ENCODE measurements at places on chromosomes 1 and 21. TPM values are rescaled to one million over a fixed set of nuclear protein-coding genes. Genes with fewer than 3 reads are reported as not detected.

- DNase-seq: no peak
Observed at GRCh38 chr1:88237058-88237457, 447.0 kb upstream of the PKN2 start.

GRCh38 chr1:206021626-206022365 is 1.9 kb downstream of the CTSE start:
- DNase-seq: no peak

The KRTAP10-2 gene
- total RNA-seq: not detected

The DLGAP3 gene
- 0.44 TPM for total RNA-seq

DNA sequence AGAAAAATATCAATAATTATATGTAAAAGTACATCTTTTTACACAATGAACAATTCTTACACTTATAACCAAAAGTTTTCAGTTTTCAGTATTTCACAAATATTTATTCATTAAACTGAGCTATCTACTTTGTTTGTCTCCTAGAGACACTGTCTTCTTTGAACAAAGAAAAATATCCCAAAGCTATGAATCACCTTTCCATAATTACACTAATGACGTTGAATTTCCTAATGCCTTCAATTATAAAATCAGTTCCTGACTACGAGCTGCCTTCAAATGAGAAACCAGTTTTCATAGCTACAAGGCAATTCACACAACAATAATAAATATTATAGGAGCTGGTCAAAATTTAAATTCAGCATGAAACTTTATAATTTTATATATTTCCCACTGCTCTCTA is 201.8 kb upstream of the BRINP3 start:
- no peak for DNase-seq

GRCh38 chr1:15178571-15179484 is 25.3 kb downstream of the TMEM51 start:
- DNase-seq: no peak

DNA sequence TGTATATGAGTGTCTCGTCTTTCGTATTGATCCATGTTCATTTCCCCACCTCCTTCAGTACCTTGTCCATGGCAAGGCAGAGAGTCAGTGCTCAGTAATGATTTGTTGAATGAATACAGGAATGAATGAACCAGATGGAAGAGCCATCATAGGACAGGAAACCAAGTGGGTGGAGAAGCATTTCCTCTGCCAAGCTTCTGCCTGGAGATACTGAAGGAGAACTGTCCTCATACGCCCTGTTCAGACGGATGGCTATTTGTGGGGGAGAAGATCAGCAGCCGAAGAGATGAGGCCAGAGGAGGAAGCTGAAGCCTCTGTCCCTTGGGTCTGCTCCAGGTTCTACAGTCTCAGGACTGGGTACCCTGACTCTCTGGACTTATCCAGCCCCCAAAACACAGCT is 5.8 kb downstream of the FAM43B start:
- no peak for DNase-seq

The CHD5 gene
- 0.25 TPM for total RNA-seq

DNA sequence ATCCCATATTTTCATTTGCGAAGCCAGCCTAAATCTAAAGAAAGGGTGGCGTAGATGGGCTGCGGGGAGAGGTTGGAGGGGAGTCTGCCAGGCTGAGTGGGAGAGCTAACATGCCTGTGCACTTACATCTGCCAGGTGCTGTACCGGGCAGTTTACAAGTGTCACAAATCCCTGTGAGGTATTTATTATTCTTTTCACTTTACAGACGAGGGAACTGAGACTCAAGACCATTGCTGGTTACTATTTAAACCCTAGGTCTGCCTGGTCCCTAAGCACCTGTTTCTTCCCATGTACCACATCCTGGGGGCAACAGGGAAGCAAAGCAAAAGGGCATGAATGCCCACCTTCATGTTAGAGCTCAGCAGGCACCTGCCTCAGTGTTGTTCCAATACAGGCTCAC is 19.4 kb upstream of the EFNA1 start:
- no peak for DNase-seq

DNA sequence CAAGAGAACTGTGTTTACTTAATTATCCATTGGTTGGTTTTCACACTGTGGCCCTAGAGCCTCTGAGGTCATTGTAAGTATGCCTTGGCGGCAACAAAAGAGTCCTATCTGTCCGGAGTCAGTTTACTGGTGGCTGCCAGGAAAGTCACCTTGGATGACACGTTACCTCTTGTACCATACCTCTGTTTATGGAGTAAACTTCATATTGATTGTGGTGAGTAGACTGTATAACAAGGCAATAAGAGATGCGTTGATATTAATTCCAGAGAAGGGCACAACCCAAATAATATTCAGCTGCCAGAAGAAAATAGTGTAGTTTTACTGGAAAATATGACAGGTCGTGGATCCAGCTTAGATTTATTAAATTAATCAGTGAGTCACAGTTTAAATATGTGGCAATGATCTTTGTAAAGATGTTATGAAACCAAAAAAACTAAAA is 20.4 kb upstream of the KIF14 start:
- DNase-seq: no peak

- peak; percentile 81 for DNase-seq
Observed at GRCh38 chr1:43991476-43992231, at the start of gene CCDC24. TSS of gene CCDC24 (plus strand) at chr1:43991599. CDS start at chr1:43991879, 280 bp downstream.

DNA sequence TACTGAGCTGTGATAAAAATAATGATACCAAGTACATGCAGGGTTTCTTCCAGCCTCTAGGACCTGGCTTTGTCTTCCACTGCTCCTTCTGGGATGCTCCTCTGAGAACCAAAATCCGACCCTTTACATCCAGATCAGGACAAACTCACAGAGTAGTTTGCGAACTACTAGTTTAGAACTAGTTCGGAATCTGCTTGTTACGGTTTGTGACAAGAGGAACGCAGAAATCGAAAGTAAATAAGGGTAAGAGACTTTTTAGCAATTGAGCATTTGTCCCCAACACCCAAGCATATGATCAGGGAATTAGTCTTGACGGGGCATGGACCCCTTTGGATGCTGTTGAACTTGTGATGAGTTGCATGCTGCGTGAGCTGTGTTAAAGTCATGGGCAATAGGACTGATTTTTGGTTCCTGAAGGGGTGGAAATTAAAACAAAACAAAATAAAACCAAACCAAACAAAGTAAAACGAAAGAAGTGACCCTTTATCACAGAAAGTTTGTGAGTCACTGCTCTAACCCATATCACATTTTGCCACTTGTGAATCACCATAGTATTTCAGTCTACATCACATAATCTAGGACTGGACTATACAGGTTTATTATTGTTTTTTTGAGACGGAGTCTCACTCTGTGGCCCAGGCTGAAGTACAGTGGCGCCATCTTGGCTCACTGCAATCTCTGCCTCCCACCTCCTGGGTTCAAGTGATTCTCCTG is 35.7 kb upstream of the ERRFI1 start:
- no peak for DNase-seq

GRCh38 chr1:188065917-188066316 is 1237.2 kb downstream of the PLA2G4A start:
- no peak for DNase-seq

DNA sequence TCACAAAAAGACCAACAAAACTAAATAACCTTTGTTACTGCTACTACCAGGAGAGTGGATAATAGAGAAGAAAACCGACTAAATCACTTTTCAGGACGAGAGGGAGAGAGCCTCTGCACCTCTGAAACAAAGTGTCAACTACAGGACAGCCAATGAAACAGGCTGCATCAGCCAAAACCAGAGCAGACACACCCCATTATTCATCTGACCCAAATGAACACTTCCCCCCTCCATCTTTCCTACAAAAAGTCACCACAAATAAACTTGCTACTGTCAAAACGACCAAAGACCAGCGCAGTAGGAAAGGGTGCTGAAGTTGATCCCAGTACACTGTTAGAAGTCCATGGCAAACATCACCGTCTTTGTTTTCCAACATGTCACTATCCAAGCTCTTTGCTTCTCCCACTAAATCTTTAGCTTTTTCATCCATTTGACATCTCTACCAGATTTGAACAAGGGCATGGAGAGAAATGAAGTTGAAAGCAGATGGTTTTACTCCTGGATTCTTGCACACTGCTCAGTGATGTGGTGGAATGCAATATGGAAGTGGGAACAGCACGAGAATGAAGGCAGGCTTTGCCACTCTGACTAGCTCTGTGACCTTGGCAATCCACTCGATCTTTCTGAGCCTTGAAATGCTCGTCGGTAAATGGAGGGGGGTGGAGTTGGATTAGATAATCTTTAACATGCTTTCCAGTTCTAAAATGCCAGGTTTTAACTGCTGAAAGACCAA is 20.5 kb downstream of the DSTYK start:
- DNase-seq: no peak

DNA sequence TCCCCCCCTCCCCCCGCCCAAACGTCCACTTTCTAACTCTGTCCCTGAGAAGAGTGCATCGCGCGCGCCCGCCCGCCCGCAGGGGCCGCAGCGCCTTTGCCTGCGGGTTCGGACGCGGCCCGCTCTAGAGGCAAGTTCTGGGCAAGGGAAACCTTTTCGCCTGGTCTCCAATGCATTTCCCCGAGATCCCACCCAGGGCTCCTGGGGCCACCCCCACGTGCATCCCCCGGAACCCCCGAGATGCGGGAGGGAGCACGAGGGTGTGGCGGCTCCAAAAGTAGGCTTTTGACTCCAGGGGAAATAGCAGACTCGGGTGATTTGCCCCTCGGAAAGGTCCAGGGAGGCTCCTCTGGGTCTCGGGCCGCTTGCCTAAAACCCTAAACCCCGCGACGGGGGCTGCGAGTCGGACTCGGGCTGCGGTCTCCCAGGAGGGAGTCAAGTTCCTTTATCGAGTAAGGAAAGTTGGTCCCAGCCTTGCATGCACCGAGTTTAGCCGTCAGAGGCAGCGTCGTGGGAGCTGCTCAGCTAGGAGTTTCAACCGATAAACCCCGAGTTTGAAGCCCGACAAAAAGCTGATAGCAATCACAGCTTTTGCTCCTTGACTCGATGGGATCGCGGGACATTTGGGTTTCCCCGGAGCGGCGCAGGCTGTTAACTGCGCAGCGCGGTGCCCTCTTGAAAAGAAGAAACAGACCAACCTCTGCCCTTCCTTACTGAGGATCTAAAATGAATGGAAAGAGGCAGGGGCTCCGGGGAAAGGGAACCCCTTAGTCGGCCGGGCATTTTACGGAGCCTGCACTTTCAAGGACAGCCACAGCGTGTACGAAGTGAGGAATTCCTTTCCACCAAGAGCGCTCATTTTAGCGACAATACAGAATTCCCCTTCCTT is 158.1 kb downstream of the RUNX1 start:
- DNase-seq: peak; percentile 31

The AADACL4 gene
- not detected for total RNA-seq

DNA sequence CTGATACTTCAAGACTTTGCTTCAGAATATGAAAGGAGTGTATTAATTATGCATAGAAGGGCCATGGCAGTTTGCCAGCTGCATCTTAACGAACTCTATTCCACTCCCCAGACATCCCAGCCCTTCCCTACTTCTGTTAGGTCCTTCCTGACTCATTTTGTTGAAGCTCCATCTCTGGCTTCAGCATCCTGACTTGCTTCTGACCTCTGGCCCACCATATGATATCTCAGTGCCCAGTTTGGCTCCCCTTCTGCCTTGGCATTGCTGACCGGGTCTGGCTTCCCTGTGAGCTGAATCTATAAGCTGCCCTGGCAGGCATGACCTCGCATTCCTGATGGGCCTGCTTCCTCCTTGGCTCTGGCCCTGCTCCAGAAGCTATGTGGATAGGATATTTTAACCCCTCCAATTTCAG is 27.6 kb upstream of the ARHGAP29 start:
- no peak for DNase-seq

DNA sequence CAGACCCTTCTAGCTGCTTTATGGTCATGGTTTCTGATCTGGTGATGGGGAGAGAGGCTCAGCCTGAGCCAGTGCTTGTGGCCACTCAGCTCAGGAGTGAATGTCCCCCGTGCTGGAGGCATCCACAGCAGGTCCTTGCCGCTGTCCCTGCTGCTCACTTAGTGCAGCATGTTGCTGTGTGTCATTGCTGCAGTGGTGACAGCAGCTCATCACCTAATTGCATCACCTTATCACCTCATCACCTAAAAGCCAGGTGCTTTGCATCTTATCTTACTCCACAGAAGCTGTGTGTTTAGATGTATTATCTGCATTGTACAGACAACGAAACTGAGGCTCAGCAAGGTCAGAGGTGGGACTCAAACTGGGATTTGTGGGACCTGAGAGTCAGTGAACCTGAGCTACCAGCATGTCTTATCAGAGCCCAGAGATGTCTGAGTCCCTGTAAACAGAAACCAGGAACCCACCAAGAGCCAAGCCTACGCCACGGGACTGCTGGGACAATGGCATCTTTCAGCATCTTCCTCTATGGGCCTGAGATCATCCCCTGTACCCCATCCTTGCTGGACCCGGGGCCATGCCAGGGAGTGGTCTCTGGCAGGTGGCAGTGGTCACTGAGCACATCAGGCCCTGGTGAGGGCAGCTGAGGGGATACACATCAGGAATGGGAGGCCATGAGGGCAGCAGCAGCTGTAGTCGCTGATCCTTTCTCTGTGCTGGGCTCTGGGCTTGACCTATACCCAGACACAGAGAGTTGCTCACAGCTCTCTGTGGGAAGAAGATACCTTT is 6.5 kb downstream of the PODN start:
- DNase-seq: no peak

DNA sequence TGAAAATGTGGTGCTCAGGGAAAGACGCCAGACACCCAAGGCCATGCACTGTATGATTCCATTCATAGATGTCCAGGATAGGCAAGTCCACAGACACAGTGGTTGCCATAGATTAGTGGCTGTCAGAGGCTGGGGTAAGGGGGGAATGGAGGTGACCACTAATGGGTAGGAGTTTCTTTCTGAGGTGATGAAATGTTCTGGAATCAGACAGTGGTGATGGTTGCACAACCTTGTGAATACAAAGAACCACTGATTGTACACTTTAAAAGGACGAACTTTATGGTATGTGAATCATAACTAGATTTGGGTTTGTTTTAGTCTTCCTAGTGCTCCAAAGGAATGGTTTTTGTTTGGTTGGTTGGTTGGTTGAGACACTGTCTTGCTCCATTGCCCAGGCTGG is 51.7 kb downstream of the PRAMEF20 start:
- DNase-seq: no peak

- no peak for DNase-seq
Observed at GRCh38 chr1:205061227-205061626, 18.2 kb downstream of the CNTN2 start.

The SLAMF9 gene
- total RNA-seq: not detected

- no peak for DNase-seq
Observed at GRCh38 chr21:23496729-23497128, 2110.6 kb downstream of the MRPL39 start.

DNA sequence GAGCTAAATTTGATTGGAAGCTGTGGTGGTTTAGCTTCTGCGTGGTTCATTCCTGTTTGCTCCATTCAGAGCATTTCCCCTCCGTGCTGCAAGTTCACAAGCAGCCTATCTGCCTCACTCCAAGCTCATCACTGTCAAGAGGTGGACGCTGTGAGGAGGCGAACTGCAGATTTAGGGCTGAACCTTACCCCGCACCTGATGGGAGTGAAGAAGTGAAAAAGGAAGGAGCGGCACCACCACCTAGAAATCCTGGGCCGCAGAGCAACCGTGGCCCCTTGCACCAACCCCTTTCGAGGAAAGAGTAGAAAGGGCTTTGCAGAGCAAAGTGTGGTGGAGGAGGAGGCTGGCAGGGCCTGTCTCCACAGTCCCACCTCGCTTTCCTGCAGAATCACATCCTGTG is 117.4 kb downstream of the IER5 start:
- no peak for DNase-seq

The RAB3B gene
- total RNA-seq: not detected

The JAM2 gene
- total RNA-seq: not detected

The TRNP1 gene
- total RNA-seq: 0.20 TPM

- DNase-seq: no peak
Observed at GRCh38 chr1:62891956-62892562, 108.1 kb downstream of the ATG4C start.

The MINDY1 gene
- 9.2 TPM for total RNA-seq

GRCh38 chr1:12649971-12650421 is 6.1 kb downstream of the AADACL4 start:
- no peak for DNase-seq

- DNase-seq: no peak
Observed at GRCh38 chr1:19581381-19581780, 62.7 kb upstream of the NBL1 start.
